ENCODE measurements at places on chromosomes 7 and 10.

DNA sequence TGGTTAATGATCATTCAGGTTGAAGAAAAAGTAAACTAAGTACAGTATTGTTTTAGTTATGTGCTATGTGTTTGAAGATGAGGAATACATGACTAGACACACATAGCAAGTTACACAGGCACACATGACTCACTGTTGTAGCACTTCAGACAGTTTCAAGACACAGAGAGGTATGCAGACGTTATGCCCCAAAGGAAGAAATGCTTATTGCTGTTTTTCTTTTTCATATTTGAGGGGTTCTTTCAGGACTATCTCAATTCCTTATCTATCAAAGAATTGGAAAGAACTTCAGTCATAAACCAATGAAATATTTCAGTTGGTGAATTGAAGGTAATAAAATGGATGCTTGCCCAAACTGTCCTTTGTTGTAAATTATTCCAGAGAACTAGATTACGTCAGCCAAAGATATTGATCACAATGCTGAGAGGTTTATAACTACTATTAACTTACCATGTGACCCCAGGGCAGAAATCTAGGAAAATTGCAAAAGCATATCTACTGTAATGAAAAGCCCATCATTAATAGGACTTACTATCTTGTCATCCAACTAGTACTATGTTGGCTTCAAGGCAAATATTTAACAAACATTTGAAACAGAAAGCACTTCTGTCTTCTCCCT lies 61.2 kb upstream of the CAPZA2 start:
- peak; percentile 36 for DNase-seq

- no peak for DNase-seq
Observed at GRCh38 chr7:424301-424935, 95.2 kb downstream of the PDGFA start.

DNA sequence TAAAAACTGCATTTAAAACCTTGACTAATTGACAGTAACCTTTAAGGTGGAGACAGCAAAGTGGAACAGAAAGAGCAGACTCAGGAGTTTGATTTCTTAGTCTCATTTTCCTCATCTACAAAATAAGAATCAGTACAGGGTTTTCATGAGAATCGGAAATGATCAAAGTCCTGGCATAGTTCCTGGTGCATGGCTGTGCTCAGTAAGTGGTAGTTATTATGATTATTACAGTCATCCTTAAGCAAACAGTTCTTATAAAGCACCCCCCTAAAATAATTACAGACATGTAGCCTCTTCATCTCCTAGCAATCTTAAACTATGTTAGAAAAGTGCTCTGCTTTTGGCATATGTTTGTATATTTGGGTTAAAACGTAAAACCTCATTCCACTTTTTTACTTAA lies 18.0 kb downstream of the NEBL start:
- DNase-seq, result no peak

DNA sequence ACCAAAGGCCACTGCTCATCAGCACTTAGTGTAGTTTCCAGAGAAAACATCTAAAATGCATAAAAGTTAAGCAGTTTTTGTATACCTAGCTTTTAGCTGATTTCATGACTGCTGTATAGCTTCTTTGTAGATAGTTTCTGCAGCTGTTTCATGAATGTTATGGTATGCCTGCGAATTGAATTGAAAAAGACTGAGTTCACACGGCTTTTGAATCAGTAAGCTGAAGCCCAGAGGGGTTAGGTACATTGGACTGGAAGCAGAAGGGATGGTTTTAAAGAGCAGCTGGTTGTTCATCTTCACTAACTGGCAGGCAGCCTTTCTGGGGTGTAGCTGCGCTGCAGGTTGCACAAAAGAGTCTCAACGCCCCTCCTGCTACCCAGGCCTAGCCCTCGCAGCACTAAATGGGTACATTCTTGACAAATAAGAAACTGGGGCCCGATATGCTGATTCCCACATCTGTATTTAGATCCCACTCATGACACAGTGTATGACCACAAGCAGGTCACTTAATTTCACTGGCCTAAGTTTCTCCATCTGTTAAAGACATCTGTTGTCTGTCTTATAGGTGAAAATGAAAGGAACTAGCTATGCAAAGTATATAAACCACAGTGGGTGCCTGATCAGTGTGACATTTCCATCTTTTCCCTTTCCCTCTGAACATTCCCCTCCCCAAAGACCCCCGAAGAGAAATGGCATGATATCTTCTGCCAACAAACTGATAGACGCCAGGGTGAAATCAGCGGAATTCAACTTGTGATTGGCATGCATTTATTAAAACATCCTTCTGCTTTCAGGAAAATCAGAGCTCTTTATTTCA lies 85.9 kb upstream of the AGBL3 start:
- no peak for DNase-seq

DNA sequence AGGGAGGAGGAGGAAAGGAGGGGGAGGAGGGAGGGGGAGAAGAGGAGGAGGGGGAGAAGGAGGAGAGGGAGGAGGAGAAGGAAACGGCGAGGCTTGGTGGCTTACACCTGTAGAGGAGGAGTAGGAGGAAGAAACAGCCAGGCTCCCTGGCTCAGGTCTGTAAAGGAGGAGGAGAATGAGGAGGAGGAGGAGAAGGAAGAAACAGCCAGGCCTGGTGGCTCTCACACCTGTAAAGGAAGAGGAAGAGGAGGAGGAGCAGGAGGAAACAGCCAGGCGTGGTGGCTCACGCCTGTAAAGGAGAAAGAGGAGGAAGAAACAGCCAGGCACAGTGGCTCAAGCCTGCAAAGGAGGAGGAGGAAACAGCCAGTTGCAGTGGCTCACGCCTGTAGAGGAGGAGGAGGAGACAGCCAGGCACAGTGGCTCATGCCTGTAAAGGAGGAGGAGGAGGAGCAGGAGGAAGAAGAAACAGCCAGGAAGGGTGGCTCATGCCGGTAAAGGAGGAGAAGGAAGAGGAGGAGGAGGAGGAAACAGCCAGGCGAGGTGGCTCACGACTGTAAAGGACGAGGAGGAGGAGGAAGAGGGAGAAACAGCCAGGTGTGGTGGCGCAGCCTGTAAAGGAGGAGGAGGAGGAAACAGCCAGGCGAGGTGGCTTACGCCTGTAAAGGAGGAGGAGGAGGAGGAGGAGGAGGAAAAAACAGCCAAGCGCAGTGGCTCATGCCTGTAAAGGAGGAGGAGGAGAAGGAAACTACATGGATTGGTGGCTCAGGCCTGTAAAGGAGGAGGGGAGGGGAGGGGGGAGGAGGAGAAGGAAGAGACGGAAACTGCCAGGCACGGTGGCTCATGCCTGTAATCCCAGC lies 14.9 kb upstream of the CRCP start:
- peak; percentile 40 for DNase-seq

DNA sequence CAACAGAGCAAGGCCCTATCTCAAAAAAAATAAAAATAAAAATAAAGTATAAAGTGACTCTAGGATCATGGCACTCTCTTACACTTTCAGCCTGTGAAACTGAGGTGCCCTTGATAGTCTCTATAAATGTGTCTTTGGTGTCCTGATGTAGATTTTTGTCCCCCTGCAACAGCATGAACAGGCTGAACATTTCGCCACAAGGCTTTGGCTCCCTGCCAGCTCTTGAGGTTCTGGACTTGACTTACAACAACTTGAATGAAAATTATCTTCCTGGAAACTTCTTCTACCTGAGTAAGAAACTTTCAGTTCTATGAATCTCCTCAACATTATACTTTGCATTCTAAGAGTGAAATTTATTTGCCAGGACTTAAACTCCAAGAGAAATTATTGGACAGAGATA lies 48.1 kb upstream of the BMS1 start:
- DNase-seq, result no peak

GRCh38 chr7:28036696-28037095 lies 143.9 kb downstream of the JAZF1 start:
- DNase-seq, result peak; percentile 76

DNA sequence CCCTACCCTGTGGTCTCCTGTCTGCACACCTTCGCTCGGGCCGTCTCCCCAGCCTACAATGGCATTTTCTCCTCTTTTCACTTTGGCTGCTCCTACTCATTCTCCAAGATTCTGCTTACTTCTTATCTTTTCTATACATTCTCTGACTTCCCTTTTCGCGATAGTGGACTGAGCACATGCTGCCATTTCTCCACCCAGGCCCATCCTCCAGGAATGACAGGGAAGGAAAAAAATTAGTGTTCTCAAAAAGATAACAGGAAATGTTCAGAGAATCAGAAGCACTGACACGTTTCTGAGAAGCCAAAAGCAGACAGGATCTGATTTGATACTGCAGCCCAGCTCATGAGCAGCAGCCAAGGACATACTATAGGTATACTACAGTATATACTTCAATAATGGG lies 6.4 kb upstream of the ANXA11 start:
- DNase-seq, result no peak

DNA sequence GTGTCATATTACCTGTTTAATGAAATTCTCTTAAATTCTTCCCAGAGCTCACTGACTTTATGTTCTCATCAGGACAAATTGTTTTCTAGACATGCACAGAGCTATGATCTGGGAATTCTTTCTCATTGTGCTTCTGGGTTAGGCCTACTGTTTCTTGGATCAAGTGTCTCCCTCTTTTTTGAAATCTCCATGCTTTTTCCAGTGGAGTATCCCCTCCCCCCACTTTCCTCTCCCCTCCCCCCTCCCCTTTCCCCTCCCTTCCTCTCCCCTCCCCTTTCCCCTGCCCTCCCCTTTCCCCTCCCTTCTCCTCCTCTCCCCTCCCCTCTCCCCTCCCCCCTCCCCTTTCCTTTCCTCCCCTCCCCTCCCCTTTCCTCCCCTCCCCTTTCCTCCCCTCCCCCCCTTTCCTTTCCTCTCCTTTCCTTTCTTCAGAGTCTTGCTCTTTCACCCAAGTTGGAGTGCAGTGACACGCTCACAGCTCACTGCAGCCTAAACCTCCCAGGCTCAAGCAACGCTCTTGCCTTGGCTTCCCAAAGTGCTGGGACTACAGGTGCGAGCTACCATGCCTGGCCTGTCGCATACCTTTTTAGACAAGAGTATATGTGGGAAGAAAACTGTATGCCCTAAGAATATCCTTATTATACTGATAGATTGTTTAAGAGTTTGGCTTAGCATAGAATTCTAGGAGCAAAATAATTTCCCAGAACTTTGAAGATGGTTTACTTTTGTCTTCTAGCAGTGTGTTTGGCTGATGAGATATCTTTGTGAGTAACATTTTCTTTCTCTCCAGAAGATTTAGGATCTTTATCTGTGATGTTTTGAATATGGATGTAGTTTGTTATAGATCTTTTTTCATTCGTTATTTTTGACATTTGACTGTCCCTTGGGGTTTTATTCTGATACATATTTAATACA lies 2.5 kb downstream of the DYNC2I1 start:
- peak; percentile 28 for DNase-seq

GRCh38 chr7:112444505-112444904 lies 5.8 kb upstream of the IFRD1 start:
- DNase-seq, result no peak

DNA sequence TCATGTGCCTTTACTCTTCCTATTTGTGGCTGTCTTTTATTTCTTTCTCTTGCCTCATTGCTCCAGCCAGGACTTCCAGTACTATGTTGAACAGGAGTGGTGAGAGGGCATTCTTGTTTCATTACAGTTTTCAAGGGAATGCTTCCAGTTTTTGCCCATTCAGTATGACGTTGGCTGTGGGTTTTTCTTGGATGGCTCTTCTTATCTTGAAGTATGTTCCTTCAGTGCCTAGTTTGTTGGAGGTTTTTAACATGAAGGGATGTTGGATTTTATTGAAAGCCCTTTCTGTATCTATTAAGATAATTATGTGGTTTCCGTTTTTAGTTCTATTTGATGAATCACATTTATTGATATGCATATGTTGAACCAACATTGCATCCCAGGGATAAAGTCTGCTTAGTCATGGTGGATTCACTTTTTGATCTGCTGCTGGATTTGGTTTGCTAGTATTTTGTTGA lies 96.8 kb downstream of the GLCCI1 start:
- no peak for DNase-seq

- DNase-seq, result no peak
Observed at GRCh38 chr7:17042211-17042610, 160.4 kb upstream of the AGR3 start.

DNA sequence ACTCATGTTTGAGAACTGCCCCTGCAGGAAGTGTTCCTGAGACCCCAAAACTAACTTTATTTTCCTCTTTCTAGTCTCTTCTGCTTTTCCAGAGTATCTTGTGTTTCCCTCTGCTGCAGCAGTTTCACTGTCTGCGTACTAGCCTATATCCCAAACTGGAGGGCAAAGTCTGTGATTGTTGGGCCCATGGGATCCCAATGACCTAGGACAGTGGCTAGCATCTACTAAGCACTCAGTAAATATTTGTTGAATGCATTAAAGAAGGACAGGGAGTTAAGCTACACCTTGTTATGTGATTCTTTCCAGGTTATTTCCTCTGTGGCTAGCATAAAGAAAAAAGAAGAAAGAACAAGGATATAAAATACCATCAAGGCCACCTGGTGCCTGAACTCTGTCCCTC lies 210.6 kb upstream of the PHYHIPL start:
- no peak for DNase-seq

- no peak for DNase-seq
Observed at GRCh38 chr7:155352076-155352752, 54.5 kb downstream of the INSIG1 start.

GRCh38 chr7:86926732-86927131 lies 132.7 kb downstream of the ELAPOR2 start:
- peak; percentile 68 for DNase-seq

- no peak for DNase-seq
Observed at GRCh38 chr10:132057191-132057681, 8.5 kb upstream of the JAKMIP3 start.

DNA sequence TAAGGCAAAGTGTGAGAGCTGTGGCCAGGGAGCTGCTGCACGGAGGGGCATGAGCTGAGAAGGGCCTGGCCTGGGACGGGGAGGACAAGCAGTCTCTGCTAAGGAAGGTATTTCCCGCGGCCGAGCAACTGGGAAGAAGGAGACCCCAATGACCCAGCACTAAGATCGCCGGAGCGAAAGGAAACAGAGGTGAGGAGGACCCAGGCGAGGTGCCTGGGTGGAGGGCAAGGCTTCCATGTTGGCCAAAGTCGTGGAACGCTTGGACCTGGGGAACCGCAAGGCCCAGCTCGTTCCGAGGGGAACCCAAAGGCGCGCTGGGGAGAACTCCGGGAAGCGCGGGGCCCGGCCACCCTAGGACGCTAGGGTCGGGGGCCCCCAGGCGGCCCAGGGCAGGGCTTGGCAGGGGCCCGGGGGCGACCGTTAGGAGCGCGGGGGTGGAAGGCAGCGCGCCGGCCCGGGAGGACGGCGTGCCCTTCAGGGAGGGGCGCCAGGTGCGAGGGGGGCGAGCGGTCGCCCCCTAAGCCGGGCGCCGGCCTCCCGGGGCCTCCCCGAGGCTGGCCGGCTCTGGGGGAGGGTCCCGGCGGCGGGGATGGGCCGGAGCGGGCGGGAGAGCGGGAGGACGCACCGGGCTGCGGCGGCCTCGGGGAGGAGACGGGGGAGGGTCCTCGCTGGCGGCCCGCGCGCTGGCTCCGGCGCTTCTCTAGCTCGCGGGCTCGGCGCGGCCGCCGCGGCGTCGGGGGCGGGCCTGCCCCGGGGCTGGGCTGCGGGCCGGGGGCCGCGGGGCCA lies 545 bp downstream of the GIGYF1 start:
- no peak for DNase-seq

- DNase-seq, result no peak
Observed at GRCh38 chr7:105782391-105783042, 93.9 kb downstream of the ATXN7L1 start.

DNA sequence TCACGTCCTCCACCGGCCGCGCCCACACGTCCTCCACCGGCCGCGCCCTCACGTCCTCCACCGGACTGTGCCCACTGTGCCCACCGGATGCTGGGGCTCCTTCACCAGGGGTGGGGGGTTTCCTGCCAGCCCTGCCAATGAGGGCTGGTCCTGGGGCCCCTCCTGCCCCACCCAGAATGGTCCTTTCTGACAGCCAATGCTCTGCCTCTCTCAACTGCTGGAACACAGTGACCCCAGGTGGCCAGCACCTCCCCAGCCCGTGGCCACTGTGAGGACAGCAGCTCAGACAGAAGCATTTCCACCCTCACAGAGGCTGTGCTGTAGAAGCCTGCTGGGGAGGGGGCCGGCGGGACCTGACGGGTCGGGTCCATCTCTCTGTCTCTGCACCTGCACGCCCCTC lies 90.1 kb upstream of the DNAAF5 start:
- DNase-seq, result peak; percentile 77
